SHP77 treated with DMSO at 0.1 percent for 48 hours (cell line): ENCODE measurements at places on chromosomes 11 and 22.
A peak's percentile ranks its signal among the peaks of the same experiment; 100 is the strongest.

DNA sequence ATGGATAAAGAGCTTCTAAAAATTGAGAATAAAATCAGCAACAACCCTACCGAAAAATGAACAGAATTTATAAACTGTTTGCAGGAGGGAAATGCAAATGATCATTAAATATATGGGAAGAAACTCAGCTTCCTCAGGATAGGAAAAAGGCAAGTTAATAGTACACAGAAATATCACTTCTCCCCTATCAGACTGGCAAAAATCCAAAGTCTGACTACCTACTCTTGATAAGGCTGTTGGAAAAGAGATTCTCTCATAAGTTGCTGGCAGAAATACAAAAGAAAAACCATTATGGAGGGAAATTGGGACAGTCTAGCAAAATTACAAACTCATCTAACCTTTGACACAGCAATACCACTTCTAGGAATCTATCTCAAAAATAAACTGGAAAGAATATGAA lies 100.9 kb upstream of the LDLRAD3 start:
- DNase-seq: no peak

DNA sequence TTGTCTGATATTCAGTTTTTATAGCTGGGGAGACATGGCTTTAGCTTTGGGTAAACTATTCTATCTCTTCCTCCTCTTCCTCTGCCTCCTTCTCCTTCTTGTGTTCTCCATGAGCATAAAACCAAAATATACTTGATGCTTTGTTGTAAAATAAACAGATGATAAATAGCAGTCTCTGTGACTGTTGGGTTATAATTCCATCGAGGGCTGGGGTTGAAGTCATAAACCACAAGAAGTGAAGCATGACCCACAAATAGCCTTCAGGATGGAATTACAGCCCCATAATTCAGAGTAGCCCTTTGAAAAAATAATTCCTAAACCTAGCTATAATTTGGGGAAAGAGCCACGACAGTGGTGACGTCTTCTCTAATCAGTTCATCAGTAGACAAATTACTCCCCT lies 177.7 kb downstream of the SNX19 start:
- DNase-seq: no peak

DNA sequence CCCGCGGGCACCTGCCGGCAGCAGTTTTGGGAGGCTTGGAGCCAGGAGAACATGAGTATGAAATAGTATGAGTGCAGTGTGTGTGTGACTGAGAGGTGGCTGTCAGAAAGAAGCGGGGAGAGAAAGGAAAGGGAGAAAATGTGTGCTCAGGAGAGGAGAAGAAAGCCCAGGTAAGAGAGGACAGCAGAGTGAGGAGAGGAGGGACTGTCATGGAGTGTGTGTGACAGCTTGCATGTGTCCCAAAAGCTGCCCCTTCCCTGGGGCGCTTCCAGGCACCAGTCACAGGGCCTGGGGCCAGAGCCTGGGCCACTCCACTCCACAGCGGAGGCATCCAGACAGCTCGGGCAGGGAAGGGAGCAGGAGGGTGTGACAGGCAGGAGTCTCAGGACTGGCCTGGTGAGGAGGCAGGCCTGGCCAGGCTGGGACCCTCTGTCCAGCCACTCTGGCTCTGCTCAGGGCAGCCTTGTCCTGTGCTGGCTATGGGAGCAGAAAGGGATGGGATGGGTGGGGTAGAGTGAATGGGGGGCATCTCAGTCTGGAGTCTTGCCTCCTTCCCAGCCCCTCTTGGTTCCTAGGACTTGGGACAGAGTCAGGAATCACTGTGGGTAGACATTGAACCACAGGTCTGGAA lies 949 bp downstream of the MMP11 start:
- DNase-seq: no peak

- no peak for DNase-seq
These were observed 1282.9 kb downstream of the TBC1D22A start for GRCh38 chr22:48045369-48045768.

DNA sequence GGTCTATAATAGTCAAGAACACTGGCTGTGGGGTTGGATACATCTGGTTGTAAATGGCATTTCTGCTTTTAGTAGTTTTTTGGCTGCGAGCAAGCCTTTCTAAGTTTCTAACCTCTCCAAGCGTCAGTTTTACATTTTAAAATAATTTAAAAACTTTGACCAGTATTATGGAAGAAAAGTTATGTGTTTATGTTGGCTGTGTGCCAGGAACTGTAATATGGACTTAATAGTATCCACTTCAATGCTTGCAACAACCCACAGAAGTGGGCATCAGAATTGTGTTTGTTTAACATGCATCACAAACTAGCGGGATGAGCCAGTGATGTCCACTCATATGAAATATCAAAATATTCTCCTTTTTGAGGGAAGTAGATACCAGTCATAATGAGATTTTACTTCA lies 844.2 kb downstream of the JRKL start:
- DNase-seq: no peak

GRCh38 chr11:71129624-71130023 lies 122.8 kb downstream of the SHANK2 start:
- no peak for DNase-seq

GRCh38 chr11:44617671-44618461 lies 52.4 kb downstream of the CD82 start:
- no peak for DNase-seq

GRCh38 chr11:2796508-2797113 lies 89.0 kb downstream of the CDKN1C start:
- DNase-seq: no peak

DNA sequence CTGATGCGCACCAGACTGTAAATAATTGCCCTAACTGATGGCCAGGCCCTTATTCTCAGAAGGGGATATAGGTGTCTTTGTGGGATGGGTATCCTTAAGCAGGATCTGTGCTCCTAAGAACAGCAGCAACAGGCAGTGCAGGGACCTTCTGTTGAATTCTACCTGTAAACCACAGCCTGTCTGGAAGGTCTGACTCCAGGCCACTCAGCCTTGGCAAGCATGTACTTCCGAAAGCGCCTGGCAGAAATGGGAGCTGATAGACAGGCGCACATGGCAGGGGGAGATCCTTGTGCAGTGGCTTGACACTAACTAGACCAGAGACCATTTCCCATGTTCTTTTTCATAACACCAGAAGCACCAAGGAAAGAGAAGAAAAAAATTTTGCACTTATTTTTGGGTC lies 59.0 kb downstream of the C22orf31 start:
- DNase-seq: no peak

GRCh38 chr11:4798427-4799183 lies 5.6 kb downstream of the OR52R1 start:
- no peak for DNase-seq

GRCh38 chr11:36450110-36450572 lies 59.9 kb downstream of the TRAF6 start:
- no peak for DNase-seq

- no peak for DNase-seq
These were observed 1.8 kb downstream of the TMEM179B start for GRCh38 chr11:62788991-62789390.

DNA sequence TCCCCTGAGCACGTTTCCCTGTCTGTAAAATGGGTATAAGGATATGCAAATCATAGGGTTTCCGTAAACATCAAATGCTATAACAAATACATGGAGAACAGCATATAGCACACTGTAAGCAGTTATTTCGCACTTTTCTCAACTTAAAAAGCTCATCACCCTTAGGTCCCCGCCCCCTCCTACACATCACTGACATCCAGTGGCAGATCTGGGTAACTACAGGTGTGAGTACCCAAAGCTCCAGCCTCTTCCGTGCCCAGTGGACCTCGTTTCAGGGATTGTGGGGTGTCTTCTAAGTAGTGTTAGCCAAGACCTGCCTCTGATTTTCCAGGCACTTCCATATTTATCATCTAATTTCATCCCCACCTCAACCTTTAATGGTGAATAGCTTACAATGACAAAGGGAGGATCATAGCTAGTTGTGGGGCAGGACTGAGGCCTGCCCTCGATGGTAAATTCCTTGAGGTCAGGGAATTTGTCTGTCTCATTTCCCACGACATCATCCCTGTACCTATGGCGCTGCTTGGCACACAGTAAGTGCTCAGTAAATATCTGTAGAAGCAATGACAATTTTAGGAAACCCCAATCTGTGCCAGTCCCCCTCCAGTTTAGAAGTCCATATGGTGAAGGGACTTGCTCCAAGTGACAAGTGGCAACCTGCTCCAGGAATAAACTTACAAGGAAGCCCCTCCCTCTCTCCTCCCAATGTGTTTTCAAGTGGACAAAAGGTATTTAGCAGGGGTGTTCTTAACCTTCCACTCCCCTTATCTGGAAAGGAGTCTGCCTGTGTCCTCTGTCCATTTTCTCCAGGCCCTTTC lies 340.5 kb downstream of the TENM4 start:
- DNase-seq: no peak

- DNase-seq: no peak
These were observed 197.8 kb downstream of the MAML2 start for GRCh38 chr11:96145163-96145585.

- no peak for DNase-seq
These were observed 1066.1 kb downstream of the BRD1 start for GRCh38 chr22:48761546-48761945.

GRCh38 chr11:69906453-69906907 lies 87.3 kb upstream of the FGF3 start:
- DNase-seq: no peak

DNA sequence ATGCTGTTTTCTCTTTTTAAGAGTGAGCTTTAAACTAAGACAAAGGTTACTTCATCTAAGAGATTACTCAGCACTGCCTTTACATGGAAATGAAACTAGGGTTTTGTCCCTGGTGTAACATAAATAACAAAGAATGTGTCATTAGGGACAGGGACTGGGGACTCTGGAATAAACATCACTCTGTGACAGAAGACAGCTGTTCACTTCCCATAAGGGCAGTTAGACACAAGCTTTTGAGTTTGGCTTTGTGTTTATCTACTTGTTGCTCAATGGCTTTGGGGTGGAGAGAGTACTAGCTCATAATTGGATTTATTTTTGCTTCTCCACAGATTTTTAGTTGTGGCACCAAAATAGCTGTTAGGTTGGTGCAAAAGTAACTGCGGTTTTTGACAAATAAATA lies 154.5 kb downstream of the OR4C45 start:
- no peak for DNase-seq

- DNase-seq: no peak
These were observed 66.7 kb upstream of the CAPRIN1 start for GRCh38 chr11:33984682-33985389.

- DNase-seq: peak; percentile 68
These were observed 117.3 kb upstream of the GRK3 start for GRCh38 chr22:25447067-25447685.

- no peak for DNase-seq
These were observed 32.4 kb upstream of the NAV2 start for GRCh38 chr11:19679952-19680828.

GRCh38 chr11:120832481-120833238 lies 191.2 kb upstream of the TBCEL start:
- DNase-seq: no peak

DNA sequence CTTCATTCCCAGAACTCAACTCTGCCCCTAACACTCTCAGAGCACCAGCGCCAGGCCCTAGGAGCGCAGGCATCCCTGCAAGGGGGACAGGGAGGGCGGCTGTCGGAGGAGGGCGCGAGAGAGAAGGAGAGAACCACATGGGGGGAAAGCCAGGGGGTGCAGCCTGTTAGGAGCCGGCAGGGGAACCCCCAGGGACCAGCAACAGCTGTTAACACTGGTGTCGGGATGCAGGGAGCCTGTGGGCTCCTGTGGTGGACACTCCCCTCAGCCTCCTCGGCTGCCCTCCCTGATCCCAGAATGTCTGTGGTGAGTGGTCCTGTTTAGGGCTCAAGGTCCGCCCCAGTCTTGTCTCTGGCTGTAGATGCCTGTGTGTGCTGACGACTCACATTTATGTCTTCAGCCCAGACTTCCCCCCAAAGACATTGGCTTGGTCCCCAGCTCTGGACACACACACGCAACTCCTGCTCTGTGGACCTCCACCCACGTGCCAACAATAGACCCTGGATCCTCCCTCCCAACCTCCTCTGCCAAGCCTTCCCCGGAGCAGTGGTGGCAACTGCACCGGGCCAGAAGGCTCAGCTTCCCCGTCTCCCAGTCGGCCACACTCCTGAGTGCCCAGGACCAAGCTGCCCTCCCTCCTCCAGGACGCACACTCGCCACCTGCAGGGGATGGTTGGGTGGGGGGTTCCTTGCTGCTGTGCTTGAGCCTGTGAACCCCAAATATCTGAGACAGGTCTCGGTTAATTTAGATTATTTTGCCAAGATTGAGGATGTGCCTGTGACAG lies 817 bp upstream of the IFITM5 start:
- DNase-seq: no peak

DNA sequence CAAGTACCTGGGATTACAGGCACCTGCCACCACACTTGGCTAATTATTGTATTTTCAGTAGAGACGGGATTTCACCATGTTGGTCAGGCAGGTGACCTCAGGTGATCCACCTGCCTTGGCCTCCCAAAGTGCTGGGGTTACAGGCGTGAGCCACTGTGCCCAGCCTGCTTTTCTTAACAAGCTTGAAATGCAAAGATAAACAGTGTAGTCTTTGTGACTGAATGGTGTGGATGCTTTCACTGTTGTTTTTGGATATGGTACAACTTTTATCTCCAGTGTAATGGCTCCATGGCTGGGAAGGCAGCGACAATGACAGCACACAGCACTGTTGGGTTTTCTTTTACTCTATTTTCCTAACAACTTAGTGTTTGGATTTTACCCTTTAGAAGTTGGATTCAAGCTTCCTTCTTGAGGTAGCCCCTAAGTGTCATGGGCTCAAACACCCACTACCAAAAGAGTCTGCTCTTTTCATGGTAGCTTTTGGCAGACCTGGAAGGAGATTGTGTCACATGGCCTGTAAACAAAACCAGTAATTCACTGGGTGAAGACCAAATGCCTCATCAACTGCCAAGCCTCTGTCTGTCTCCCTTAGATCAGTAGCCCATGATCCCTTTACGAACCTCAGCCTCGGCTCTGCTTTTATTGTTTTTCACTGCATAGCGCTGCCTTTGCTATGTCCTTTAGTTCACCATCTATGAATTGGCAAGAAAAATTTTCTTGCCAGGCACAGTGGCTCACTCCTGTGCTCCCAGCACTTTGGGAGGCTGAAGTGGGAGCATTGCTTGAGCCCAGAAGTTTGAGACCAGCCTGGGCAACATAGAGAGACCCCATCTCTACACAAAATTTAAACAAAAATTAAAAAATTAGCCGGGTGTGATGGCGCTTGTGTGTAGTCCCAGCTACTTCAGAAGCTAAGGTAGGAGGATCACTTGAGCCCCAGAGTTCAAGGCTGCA lies 6.4 kb downstream of the VPS51 start:
- DNase-seq: no peak
